ENCODE measurements at places on chromosomes 13 and 19.

DNA sequence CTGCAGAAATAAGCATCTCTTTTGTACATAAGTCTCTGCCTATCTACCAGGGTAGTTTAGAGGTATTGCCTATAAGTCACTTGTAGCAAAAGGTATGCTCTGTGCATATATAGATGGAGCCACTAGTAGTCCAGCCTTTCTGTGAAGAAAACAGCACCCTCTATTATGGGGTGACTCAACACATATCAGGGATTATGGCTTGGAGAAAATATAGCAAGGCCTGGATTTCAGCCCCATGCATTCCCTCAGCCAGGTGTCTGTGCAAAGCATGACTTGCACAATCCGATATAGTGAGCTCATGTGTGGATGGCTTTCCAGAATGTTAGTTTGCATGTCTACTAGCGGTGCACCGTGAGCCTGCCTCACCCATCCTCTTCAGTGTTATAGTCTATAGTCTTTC is 13.4 kb upstream of the NALCN start:
- no peak for DNase-seq

DNA sequence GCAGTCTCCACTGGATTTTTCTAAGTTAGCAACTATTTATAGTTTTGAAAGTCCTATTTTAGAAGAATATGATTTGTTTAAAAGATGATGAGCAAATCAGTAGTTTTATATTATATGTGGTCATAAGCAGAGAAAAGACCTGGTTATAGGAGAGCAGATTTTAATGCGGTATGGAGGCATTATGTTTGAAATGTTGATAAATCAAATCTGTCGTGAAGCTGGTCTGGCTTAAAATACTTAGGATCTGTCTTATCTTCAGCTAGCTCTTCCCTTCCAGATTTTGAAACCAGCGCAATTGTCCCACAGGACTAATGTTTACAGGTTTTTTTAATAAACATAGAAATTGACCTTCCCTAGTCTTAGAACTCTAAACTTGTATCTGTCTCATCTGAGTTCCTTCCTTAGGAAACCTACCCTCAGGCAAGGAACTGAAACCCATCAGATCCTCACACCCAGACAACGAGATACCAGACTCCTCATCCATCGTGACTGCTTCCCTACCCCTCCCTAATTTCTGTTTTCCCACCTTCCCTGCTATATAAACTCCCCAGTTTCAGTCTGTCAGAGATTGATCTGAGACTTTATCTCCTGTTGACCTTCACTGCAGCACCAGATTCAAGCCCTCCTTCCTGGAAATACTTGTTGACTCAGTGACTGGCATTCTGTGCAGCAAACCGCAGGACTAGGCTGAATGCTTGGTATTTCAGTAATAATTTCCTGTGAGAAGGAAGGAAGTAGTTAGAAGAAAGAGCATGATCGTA is 37.8 kb upstream of the CXCL17 start:
- DNase-seq: no peak

DNA sequence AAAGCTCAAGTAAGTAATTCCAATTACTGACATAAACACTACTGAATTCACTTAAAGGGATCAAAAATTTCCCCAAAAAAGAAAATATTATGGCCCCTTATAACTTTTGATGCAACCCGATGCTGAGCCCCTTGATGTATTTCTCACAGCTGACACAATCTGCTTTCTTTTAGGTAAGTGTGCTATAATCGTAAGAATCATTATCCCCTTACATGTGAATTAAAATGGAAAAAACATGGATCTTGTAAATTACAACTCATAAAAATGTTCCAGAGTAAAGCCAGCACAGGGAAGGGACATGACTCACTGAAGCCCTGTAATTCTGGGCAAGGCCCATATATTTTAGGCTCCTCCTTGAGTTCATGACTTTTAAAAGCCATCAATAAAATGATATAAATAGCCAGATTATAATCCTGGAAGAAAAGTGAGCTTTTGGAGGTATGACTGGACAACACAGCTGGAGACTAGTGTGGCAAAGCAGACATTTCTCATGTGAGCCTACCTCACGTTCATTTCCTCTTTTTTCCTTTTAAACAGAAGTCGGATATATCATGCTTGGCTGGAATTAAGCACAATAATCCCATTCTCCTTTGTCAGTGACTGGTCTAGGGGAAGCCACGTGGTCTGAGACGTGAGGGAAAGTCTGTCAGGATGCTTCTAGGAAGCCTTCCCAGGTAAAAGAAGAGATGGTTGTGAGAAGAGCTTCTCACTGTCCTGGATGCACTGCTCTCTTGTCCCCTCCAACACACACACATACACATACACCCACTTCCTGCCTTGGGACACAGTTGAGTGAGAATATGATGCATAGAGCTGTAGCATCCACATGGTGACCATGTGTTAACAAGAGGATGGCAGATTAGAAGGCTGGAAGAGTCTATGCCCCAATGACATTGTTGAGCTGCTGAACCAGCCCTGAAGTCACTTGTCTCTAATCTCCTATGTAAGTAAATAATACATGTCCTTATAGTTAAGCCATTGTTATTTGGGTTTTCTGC is 165.4 kb downstream of the RGCC start:
- DNase-seq: no peak

GRCh38 chr19:11848200-11848593 is 329 bp upstream of the ZNF439 start:
- DNase-seq: no peak

DNA sequence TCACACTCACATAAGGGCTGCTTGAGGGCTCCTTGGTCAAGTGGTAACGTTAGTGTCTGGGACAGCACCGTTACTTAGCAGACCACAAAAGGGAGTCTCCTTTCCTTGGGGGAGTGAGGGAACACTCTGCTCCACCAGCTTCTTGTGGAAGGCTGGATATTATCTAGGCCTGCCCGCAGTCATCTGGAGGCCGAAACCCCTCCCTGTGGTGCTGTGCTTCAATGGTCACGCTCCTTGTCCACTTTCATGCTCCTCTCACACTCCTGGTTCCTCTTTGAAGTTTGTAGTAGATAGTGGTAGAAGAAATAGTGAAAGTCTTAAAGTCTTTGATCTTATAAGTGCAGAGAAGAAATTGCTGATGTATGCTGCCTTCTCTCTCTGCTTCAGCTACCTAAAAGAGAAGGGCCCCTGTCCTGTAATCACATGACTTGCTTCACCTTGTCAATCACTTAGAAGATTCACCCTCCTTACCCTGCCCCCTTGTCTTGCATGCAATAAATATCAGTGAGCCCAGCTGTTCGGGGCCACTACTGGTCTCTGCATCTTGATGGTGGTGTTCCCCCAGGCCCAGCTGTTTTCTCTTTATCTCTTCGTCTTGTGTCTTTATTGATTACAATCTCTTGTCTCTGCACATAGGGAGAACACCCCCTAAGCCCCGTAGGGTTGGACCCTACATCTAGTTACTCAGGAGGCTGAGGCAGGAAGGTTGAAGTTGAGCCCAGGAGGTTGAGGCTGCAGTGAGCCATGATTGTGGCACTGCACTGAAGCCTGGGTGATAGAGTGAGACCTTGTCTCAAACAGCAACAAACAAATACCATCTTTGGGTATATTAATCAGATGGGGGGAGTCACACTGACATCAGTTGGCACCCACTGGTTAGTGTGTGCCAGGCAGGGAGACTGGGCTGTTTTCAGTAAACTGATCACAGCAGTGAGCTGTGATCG is 11.6 kb upstream of the MZF1 start:
- no peak for DNase-seq

GRCh38 chr13:50731400-50731799 is 112.1 kb downstream of the DLEU7 start:
- no peak for DNase-seq

- no peak for DNase-seq
Observed at GRCh38 chr19:1609103-1609396, 3.8 kb upstream of the UQCR11 start.

DNA sequence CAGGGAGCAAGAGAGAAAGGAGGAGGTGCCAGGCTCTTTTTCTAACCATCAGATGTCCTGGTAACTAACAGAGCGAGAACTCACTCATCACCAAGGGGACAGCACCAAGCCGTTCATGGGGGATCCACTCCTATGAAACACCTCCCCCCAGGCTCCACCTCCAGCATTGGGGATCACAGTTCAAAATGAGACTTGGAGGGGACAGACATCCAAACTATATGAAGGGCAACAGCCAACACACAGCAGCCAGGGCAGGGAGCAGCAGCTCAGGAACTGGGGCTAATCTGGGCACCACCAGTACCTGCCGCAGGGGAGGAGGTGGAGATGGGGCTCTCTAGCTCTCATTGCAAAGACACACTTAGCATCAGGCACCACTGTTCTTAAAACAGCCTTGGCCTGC is 34.3 kb upstream of the VSTM2B start:
- no peak for DNase-seq

DNA sequence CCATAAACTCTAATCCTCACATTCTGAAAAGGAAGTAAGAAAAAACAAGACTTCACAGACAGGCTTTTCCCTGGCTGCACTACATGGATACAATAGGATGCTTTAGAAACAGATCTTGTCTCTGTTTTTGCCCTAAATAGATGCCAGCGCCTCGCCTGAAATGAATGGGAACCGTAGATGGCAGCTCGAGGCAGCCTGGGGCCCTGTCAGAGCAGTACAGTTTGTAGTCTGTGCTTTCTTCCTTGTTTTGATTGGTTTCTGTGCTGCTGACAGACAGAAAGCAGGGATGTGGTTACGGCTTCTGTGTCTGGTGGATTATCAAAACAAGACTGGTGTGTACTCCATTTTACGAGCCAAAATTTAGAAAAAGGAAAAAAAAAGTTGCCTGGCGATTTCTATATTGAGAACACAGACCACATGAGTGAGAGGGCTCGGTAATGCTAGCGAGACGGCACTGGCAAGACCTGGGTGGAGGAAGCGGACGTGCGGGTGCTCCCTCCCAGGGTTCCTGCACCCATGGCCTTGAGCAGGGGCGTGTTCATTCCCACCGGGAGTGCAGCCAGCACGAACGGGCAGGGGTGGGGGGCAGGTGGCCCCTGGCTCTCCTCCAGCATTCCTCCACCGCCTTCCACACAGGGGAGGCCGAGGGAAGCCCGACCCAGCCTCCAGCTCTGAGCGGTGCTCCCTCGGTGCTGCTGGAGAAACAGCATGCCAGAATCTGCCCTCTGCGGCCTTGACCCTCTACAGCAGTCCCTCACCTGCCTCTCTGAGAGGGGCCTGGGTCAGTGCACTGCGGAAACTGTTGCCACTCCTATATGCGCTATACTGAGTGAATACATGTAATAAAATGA is 37.6 kb upstream of the C1QTNF9 start:
- no peak for DNase-seq

DNA sequence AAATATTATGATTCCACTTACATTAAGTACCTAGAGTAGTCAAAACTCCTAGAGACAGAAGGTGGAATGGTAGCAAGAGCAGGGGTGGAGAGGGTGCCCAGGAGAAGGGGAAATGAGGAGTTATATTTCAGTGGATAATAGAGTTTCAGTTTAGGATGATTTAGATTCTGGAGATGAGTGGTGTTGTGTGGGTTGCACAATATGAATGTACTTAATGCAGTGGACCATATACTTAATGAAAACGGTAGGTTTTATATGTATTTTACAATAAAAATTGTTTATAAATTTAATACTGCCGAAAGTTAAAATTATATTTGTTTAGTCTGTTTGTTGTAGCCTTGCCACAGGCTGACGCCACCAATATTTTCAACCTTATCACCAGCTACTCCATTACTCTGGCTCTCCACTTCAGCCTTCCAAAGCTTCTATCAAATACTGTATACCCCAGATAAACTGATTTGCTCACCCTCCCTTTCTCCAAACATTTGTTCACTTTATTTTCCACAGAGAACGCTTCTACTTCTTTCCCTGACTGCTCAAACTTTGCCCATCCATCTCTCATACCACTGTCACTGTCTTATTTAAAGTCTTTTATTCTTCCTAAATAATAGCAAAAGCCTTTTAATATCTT is 1.4 kb upstream of the RBM26 start:
- DNase-seq: no peak

DNA sequence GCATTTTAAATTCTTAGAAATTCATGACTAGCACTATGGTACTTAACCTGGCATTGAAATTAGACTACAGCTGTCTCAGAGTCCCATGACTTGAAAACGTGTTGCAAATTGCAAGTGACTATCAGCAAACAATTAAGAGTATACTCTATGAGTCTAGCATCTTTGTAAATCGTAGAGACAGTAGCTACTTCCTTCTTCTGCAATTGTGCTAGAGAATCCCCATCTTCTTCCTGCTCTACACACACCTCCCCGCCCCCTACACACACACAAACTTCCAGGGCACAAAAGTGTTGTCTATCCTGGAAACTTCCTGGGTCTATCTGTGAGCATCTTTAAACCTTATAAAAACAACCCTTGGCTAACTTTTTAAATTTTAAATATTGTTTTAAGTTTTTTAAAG is 35.2 kb upstream of the MIR17HG start:
- DNase-seq: no peak

GRCh38 chr19:1526979-1527649 is 3.2 kb downstream of the PLK5 start:
- DNase-seq: no peak

DNA sequence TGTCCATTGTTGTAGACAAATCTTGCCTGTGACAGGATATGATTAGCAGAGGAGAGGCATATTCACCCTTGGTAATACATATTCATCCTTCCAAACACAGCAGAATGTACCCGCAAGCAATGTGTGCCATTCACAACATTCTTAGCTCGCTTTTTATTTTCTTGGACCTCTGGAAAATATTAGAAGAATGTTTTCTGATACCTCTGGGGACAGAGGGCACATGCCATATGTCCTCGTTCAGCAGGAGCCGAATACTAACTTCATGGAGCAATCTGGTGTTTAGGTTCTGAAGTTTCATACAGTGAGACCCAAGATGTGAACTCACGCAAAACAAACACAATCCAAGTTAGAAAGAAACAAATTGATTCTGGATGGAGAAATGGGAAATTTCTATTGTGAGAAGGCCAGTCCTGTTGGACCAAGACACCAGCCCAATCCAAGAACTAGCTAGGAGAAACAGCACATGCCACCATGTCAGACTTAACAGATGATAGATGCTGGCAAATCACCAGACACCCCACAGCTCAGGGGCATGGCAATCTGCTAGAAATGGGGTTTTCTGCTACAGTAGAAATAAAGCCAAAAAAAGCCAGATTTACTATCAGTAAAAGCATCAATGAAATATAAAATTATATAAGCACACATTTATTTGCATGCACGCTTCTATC is 297.4 kb downstream of the DCLK1 start:
- no peak for DNase-seq

DNA sequence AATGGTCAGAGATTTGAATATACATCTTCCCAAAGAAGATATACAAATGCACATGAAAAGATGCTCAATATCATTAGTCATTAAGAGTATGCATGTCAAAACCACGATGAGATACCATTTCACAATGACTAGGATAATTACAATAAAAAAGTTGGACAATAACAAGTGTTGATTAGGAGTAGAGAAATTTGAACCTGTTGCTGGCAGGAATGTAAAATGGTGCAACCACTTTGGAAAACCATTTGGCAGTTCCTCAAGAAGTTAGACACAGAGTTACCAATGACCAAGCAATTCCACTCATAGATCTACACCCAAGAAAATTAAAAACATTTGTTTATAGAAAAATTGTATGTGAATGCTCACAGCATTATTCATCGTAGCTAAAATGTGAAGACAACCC is 33.2 kb upstream of the STARD13 start:
- no peak for DNase-seq

Data from stimulated activated CD4-positive, alpha-beta T cell treated with anti-CD3 and anti-CD28 coated beads, Interleukin-1b, Interleukin-23, amount 100 ng/mL, for 1 hour (primary cell).